ENCODE measurements at places on chromosomes 6 and 20. TPM values are rescaled to one million over a fixed set of nuclear protein-coding genes. Genes with fewer than 3 reads are reported as not detected.

The TAGAP gene
- 0.92 TPM for polyA plus RNA-seq

GRCh38 chr6:10451828-10452509, 37.1 kb upstream of the TFAP2A start:
- DNase-seq: no peak

GRCh38 chr20:16392346-16392745, 180.9 kb downstream of the KIF16B start:
- no peak for DNase-seq

DNA sequence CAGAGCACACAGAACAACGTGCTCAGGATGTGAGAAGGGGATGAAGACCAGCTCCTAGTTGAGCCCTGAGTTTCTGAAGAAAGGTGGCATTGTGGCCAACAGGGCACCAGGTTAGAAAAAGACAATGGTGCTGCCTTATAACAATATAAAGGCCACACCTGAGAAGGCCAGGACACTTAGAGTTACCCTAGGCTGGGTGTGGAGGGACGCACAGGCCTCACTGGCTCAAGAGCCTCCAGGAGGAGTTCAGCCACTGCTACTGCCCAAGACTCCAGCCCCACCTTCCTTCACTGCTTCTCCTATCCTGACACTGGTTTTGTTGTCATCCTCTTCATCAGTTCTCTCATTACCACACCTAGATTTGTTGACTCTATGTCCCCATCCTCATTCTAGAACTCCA, 55.2 kb upstream of the BEND6 start:
- no peak for DNase-seq

GRCh38 chr6:71035871-71036270, 79.0 kb upstream of the B3GAT2 start:
- no peak for DNase-seq

The SRSF12 gene
- 12.6 TPM for polyA plus RNA-seq

- no peak for DNase-seq
Observed at GRCh38 chr6:56682635-56683034, 39.9 kb upstream of the DST start.

- no peak for DNase-seq
Observed at GRCh38 chr20:63267691-63268090, 4.9 kb upstream of the ARFGAP1 start.

DNA sequence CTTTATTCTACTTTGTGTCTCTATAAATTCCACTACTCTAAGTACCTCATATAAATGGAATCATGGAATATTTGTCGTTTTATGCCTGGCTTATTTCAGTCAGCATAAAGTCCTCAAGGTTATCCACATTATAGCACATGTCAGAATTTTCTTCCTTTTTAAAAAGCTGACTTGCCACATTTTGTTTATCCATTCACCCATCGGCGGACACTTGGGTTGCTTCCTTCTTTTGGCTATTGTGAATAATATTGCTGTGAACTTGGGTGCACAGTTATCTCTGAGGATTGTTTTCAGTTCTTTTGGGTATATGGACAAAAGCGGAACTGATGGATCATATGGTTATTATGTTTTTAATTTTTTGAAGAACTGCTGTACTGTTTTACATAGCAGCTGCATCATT, 39.1 kb upstream of the ME1 start:
- DNase-seq: no peak

DNA sequence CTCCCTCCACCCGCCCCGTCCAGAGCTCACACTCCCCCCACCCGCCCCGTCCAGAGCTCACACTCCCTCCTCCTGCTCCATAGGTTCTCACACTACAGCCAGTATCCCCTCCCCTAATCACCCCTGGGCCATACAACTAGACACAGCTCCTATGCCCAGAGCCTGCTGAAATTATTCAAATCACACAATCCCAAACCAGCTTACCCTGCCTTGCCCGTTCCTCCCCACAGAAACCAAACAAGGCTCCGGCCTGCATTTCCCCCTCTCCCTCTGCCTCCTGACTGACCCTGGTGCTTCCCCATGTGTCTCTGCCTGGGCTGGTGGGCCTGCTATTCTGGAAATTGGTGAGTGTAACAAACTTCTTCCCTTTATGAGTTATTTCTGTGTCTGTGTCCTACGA, 18.6 kb downstream of the SLC2A4RG start:
- DNase-seq: no peak

DNA sequence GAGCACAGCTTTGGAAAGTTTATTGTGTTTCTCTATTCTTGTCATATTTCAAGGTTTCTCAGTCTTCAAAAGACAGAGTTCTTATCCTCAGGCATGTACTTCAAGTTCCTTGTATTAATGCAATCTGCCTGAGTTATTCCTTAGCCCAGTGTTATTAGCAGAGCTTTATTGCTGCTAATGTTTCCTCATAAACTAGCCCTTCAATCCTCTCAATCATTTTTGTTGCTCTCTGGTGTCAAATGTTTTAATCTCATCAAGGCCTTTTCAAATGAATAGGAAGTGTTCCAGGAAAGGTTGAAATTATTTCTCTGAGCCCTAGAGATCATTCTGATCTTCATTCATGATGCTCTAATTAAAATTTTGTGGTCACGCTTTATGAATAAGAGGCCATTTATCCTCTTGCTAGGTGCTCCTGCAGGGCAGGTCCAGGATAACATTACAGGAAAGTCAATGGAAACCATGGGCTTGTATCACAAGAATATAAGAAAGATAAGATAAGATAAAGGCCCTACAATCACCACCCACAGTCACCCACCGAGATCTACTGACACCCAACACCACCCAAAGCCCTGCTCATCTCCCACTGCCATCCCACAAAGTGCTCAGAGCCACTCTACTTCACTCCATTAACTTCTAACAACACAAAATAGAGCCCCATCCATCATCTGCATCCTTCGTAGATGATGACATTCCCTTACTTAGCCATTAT, 125.9 kb downstream of the COL9A1 start:
- no peak for DNase-seq

- no peak for DNase-seq
Observed at GRCh38 chr6:27332692-27333641, 20.9 kb upstream of the POM121L2 start.

The SLC22A16 gene
- polyA plus RNA-seq: 0.49 TPM

The ACSS1 gene
- 29.6 TPM for polyA plus RNA-seq

The PHACTR3 gene
- polyA plus RNA-seq: 12.9 TPM

DNA sequence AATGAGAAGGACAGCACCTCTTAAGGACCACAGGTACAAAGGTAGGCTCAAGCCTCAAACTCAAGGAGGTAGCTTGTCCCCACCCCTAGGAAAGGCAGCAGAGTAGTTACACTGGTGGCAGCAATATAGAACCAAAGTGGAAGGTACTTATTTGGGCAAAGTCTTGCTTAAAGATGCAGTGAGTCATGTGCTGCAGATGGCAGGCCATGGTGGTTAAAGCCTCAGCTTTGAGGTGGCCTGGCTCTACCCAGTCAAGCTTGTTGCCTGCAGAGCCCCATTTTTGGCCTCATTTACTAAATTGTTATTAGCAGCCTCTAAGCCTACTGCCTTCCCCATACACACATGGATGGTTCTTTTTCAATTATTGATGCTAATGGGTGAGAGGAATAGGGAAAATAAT, 146.0 kb downstream of the ELOVL4 start:
- no peak for DNase-seq

The CAP2 gene
- 15.8 TPM for polyA plus RNA-seq

- DNase-seq: no peak
Observed at GRCh38 chr6:2998998-2999617, 586 bp upstream of the NQO2 start.

- no peak for DNase-seq
Observed at GRCh38 chr6:113901482-113901881, 44.3 kb downstream of the MARCKS start.

The TNNC2 gene
- 0.68 TPM for polyA plus RNA-seq

DNA sequence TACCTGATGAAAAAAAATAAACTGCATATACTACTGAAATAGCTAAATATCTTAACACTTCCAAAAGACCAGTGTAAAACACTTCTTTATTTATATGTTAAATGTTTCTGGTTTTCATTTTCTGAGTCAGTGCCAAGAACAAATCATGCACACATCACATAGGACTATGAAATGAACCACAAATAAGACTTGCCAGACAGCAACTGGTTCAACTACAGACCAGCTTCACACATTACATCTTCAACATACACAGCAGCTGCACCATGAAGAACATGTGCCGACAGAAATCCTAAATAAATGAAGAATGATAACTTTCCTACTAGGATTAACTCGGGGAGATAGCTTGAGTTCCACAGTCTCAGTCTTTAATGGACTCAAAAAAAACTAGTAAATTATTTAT, 168.3 kb upstream of the STXBP5 start:
- DNase-seq: no peak

GRCh38 chr6:39102821-39103136, 12.2 kb downstream of the SAYSD1 start:
- DNase-seq: no peak

GRCh38 chr20:25193843-25194242, 1.7 kb upstream of the ENTPD6 start:
- no peak for DNase-seq

DNA sequence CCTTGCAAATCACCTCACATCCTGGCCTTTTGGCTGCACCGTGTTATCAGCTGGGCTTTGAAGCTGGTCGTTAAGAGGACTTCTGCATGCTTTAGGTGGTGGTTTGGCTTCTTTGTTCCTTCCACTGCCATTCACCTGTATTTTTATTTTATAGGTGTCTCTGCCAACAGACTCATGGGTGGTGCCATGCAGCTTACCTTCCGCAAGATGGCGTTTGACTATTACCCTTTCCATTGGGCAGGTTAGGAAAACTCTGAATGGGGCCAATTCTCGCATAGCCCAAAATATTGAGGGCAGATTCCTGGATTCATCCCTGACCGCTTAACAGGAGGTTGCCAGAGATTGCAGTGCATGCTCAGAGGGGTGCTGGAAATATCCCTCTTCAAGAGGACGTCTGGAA, 32.4 kb downstream of the TAF11 start:
- no peak for DNase-seq

- DNase-seq: no peak
Observed at GRCh38 chr6:36724514-36725390, 27.1 kb downstream of the RAB44 start.

DNA sequence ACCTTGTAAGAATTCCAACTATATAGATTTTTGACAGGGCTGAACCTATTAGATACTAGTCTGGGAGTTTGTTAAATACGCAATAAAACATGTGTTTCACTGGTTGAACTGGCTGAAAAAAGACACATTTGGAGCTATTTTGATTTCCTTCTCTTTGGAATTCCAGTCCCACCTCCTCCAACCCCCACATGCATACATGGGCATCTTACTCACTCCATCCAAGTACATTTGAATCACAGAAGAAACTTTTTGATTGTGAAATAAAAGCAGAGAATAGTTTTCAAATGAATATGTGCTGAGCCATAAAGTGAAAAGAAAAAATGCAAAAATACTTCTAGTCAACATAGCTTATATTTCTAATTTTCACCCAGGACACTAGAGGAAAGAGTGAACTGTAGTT, 33.9 kb upstream of the STXBP5 start:
- DNase-seq: no peak

DNA sequence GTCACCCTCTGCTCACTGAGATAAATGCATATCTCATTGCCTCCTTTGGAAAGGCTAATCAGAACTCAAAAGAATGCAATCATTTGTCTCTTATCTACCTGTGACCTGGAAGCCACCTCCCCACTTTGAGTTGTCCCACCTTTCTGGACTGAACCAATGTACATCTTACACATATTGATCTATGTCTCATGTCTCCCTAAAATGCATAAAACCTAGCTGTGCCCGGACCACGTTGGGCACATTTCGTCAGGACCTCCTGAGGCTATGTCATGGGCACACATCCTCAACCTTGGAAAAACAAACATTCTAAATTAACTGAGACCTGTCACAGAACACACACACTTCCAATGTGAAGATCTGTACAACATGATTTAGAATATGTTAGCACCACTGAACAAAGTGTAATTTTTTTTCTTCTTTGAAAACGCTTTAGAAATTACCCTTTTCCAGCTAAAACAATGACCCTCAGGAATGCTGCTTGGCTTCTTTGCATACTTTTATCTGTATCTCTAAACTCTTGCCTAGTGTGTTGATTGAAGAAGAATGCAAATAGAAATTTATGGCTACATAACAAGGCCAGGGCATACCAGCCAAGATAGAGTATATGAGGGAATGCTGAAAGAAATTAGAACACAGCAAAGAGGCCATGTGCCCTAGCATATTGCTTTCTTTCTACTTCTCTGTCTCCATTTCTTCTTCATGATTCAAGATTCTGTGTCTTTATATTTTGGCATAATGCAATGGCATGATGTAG, 84.6 kb upstream of the DST start:
- DNase-seq: no peak

DNA sequence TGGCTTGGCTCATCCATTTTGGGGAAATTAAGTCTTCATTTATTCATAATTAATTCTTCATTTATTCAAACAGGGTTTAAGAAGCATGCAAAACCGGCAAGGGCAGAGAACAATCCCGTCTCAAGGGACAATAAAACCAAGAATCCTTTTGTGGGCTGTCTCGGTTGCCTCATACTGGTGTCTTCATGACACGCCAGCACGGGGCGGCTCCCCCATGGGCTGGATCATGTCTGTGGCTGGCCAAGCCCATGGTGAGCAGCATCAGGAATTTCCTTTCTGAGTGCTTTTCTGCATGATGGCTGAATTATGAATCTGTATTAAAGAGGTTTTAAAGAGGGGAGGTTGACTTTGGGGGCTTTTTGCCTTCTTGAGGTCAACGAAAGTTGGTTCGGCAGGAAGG, 38.3 kb upstream of the DUSP22 start:
- DNase-seq: no peak

DNA sequence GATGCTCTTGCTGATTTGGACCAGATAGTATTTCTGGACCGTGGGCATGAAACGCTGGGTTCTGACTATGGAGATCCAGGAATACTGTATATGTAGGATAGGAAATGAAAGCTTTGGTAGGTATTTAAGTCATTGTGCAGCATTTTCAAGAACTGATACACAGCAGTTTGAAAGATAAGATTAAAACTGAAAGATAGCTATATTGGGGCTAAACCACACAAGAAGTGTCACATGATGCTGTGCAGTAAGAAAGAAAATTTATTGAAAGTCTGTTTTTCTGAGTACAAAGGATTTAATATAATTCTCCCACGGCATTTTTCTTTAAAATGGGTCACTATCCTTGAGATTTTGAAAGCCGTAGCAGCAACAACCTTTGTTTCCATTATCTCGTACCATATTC, 305 bp downstream of the IL17A start:
- no peak for DNase-seq

DNA sequence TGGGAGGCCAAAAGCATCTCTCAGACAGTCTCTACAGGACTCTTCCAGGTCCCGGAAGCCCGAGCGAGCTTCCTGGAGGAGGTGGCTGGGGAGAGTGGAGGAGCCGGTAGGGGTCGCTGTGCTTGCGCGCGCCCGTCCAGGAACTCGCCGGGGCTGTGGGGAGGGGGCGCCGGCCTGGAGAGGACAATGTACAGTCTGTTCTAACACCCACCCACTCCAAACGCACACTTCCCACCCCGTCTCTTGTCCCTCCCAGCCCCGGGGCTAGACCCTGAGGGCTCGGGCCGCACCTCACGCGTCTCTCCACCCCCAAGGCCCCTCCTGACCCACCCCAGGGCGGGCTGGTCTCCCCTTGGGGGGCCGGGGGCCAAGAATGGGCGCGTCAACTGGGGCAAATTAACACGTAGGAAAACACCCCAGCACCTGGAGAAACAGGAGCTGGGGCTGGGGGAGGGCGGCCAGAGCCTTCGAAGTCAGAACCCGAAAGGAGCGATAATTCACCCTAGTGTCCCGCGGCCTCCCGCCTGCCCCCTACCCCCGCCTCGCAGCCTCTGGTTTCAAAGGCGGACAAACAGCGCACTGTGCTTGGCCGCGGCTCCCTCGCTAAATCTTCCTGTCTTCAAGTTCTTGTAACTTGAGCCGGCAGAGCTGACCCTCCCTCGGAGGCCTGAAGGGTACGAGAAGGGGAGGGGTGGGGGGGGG, 103.2 kb upstream of the FOXP4 start:
- peak; percentile 87 for DNase-seq

GRCh38 chr20:49937027-49937929, 1.1 kb downstream of the RNF114 start:
- no peak for DNase-seq
